ENCODE measurements at places on chromosomes 1 and 21.

GRCh38 chr1:63991685-63992084, 211.7 kb upstream of the UBE2U start:
- no peak for DNase-seq

- no peak for DNase-seq
Measured at GRCh38 chr21:40845441-40845995, 1.4 kb downstream of the DSCAM start.

- DNase-seq: no peak
Measured at GRCh38 chr1:116453906-116454305, 80.9 kb downstream of the ATP1A1 start.

GRCh38 chr1:92980732-92981647, 19.7 kb upstream of the DIPK1A start:
- DNase-seq: no peak

- no peak for DNase-seq
Measured at GRCh38 chr21:24826822-24827221, 780.5 kb downstream of the MRPL39 start.

DNA sequence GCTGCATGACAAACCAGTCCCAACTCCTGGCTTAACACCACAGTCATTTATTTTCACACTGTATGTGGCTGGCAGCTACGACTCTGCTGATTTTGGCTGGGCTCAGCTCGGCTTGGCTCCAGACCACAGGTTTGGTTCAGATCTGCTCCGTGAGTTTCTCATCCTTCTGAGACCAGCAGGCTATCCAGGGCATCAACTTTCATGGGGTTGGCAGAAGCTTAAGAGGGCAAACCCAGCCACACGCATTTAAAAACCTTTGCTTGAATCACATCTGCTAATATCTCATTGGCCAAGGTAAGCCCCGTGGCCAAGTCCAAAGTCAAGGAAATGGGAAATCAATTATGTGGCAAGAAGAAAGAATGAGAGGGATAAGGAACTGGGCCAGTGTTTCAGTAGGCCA, 574.2 kb downstream of the MATN1 start:
- no peak for DNase-seq

DNA sequence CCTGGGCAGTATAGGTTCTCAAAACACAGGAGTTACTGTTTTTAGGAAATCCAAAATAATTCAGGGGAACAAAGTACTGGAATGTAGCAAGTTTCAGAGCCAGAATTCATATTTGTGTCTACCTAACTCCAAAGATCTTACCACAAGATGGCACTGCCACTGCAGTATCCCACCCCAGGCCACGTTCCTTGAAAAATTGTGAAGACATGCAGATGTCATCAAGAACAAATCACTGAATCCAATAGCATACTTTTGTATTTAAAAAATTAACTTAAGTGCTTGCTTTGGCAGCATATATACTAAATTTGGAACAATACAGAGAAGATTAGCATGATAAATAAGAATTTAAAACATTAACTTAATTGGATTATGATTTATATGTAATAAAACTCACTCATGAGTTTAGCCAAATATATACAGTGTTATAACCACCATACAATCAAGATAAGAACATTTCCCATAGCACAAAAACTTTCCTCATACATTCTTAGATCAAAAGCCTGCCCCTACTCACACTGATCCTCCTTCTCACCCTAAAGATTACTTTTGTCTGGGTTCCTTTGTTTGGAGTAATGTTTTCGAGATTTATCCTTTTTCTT, 209.9 kb downstream of the FAF1 start:
- DNase-seq: no peak

DNA sequence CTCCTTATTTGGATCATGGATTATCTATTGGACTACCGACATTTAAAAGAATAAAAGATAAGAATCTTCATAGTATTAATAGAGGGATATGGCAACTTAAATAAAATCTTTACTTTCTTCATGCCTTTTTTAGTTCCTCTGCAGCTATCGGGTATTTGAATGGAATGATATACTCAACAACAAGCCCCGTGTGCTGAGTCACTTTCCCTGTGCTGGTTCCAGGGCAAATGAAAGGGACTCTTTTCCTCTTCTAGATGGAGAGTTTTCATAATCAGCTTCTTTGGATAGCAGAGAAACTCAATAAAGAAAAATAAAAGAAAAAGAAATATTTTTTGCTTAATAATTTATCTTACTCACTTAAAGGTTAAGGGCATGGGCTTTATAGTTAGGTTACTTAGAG, 213.7 kb downstream of the LRRC40 start:
- no peak for DNase-seq

DNA sequence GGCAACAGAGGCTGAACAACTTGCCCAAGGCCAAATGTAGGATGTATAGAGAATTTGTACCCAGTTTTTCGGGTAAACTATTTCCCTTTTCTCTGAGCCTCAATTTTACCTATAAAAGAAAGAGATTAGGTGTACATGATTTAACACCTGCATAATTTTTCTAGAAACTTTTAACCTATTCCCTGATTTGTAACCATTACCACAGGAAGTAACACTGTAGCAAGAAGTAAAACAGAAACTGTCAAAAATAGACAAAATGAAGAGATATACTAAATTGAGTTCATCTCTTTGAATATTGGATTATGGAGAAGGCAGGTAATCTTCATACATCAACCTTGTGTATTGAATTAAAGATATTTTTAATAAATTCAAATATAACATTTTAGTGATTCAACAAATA, 136.2 kb downstream of the ZC3H11B start:
- DNase-seq: no peak

DNA sequence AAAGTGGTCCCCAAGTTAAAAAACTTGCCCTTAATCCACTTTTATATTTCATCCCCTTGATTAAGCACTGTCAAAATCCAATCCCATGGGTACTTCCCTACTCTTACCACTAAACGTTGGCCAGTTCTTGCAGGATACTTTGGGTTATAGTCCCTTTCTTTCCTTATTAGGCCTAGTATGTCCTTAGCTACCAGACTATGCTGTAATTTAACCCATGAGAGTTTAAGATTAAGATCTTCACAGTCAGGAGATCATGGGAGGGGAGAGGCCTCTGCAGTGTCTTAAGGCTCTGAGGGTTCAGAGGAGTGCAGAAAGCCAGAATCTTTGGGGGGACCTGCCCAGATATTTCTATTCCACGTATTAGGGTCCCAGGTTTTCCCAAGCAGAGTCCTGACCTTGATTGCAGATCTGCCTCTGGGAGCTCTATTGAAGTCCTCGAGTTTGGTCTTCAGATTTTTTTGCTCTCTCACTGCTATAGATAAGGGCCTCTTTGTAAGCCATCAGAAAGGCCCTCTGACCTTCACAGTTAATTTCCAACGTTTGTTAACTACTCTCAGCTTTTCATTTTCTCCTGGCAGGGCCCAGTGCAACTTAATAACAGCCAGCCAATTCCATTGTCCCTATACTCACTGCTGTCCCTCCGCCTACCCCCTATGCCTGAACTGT, 9.0 kb upstream of the CGN start:
- no peak for DNase-seq

DNA sequence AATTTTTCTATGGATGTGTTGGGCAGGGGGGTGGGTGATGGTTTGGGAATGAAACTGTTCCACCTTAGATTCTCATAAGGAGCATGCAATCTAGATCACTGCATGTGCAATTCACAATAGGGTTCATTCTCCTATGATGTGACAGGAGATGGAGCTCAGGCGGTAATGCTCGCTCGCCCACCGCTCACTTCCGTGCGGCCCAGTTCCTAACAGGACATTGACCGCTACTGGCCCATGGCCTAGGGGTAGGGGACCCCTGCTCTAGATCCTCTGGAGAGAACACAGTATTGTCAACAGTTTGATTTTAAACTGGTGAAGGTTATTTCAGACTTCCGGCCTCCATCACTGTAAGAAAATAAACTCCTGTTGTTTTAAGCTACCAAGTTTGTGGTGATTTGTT, 55.0 kb upstream of the USH2A start:
- DNase-seq: no peak

- DNase-seq: no peak
Measured at GRCh38 chr21:42360317-42360716, 6.0 kb downstream of the TFF1 start.

- DNase-seq: no peak
Measured at GRCh38 chr1:24776821-24777220, 31.6 kb downstream of the CLIC4 start.

GRCh38 chr1:60281360-60281932, 207.9 kb upstream of the C1orf87 start:
- DNase-seq: no peak

- no peak for DNase-seq
Measured at GRCh38 chr1:246450611-246451251, 56.3 kb downstream of the SMYD3 start.

- no peak for DNase-seq
Measured at GRCh38 chr1:57363643-57364042, 60.2 kb downstream of the DAB1 start.

All from stimulated activated CD4-positive, alpha-beta T cell treated with anti-CD3 and anti-CD28 coated beads, Interleukin-1b, Interleukin-23, amount 100 ng/mL, for 24 hours (primary cell).